ENCODE measurements at places on chromosomes 5 and 9. TPM values are rescaled to one million over a fixed set of nuclear protein-coding genes. Genes with fewer than 3 reads are reported as not detected.

Gene NRG2
- 12.8 TPM for total RNA-seq

Gene BTNL8
- not detected for total RNA-seq

- H3K4me3 ChIP-seq = no peak overlapping the region
- no peaks in the 10 kb centered on the region for H3K27me3 ChIP-seq
- H3K36me3 ChIP-seq = no peaks in the 10 kb centered on the region
- no peak overlapping the region for H3K27ac ChIP-seq
- H3K4me1 ChIP-seq = no peaks in the 10 kb centered on the region
Measured at GRCh38 chr5:113212244-113212920, 222.4 kb downstream of the TSSK1B start.

DNA sequence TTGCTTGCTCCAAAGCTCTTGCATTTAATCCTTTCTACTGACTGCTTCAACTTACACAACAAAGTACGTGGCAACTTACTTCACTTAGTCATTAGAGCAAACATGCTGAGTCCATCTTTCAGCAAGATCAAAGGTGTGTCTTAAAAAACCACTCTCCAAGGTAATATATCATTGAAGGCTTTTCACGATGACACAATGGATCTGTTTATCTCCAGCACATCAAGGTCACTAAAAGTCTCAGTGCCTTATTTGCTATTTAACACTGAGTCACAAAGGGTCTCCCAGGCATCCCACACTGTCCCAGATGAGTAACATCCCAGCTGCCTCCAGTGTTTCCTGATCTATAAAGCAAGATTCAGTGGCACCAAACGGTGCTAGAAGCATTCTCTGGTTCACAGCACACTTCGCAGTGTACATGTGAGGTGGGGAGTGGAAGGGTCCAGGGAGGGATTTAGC lies 3.7 kb upstream of the CLK4 start:
- H3K4me1 ChIP-seq = no peaks in the 10 kb centered on the region
- H3K27ac ChIP-seq = no peak overlapping the region
- no peaks in the 10 kb centered on the region for H3K36me3 ChIP-seq
- no peak overlapping the region for H3K4me3 ChIP-seq
- no peaks in the 10 kb centered on the region for H3K27me3 ChIP-seq

DNA sequence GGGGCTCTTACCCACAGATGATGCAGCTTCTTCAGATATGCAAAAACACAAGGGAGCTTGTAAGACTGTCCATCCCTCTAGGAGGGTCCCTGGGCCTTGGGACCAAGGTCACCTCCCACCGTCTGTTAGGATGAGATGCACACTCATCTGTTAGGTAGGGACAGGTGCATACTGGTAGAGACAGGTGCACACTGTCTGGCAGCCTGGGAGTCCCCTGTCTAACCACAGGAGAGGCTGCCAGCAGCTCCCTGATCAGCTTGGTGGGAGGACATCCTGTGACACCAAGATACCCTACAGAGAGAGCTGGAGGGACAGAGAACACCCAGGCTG lies 13.2 kb downstream of the TSPAN17 start:
- H3K4me1 ChIP-seq = no peaks in the 10 kb centered on the region
- H3K4me3 ChIP-seq = no peak overlapping the region
- DNase-seq = no peak
- H3K27ac ChIP-seq = no peak overlapping the region
- H3K36me3 ChIP-seq = no peaks in the 10 kb centered on the region
